CD4-positive, alpha-beta memory T cell (primary cell): ENCODE measurements at places on chromosomes 12 and 14. TPM values are rescaled to one million over a fixed set of nuclear protein-coding genes. Genes with fewer than 3 reads are reported as not detected.
A peak's percentile ranks its signal among the peaks of the same experiment; 100 is the strongest.

DNA sequence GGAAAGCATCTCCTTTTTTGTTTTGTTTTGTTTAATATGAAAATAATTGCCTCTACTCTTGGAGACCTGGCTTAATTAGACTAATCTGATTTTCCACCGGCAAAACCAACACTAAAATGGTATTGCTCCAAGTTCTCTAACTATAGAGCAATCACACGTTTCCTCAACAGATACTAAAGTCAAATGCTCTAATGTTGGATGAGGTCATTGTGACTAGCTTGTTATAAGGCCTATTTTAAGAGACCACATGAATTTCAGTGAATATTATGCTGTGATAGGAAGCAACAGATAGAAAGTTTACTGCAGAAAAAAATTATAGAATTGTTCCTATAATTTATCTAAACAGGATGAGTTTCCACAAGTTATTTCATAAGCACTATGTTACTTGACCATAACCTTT is 3.3 kb upstream of the CCDC196 start:
- no peaks in the 10 kb centered on the region for H3K36me3 ChIP-seq
- H3K27ac ChIP-seq, result no peak overlapping the region
- no peaks in the 10 kb centered on the region for H3K4me1 ChIP-seq
- no peak for DNase-seq
- H3K4me3 ChIP-seq, result no peak overlapping the region

GRCh38 chr12:124039276-124039675 is 66.3 kb downstream of the ZNF664 start:
- no peaks in the 10 kb centered on the region for H3K27me3 ChIP-seq
- no peaks in the 10 kb centered on the region for H3K36me3 ChIP-seq
- no peaks in the 10 kb centered on the region for H3K4me1 ChIP-seq
- no peak overlapping the region for H3K27ac ChIP-seq
- no peak overlapping the region for H3K4me3 ChIP-seq
- no peak for DNase-seq

SLC17A8 gene
- total RNA-seq, result not detected

DNA sequence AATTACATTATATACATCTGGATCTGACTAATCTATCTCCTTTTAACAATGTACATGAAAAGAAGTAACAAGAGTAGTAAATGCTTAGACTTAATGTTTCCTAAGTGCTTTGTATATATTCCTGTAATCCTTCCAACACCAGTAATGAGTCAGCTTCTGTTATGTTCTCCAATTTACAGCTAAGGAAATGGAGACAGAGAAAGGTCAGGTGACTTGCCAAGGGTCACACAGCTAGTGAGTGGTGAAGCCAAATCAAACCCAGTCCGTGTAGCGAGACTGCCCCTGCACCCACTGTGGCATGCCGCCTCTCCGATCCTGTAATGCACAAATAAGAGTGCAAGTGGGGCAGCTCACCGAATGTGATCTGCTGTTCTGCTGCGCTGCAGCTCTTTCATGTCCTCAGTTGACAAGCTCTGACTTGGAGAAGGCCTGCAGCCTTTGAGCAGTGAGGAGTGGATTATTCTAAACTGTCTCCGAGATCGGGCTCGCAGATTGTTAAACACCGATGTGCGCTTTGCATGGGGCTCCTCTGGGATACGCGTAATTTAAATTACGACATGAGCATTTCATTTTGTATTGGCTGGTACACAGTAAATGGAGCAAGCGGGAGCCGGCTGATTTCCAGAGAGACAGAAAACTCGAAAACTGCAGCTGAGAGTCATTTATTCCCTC is 65.1 kb upstream of the KTN1 start:
- no peaks in the 10 kb centered on the region for H3K36me3 ChIP-seq
- H3K27me3 ChIP-seq, result no peaks in the 10 kb centered on the region
- H3K27ac ChIP-seq, result no peak overlapping the region
- no peak overlapping the region for H3K4me3 ChIP-seq

GRCh38 chr14:72186523-72186922 is 254.3 kb downstream of the RGS6 start:
- H3K4me3 ChIP-seq, result no peak overlapping the region
- no peak overlapping the region for H3K27ac ChIP-seq
- no peaks in the 10 kb centered on the region for H3K36me3 ChIP-seq

ADGRD1 gene
- total RNA-seq, result not detected

GRCh38 chr14:79643132-79643531 is 568.2 kb downstream of the DIO2 start:
- H3K27ac ChIP-seq, result no peak overlapping the region
- no peak overlapping the region for H3K4me3 ChIP-seq
- no peaks in the 10 kb centered on the region for H3K4me1 ChIP-seq

DNA sequence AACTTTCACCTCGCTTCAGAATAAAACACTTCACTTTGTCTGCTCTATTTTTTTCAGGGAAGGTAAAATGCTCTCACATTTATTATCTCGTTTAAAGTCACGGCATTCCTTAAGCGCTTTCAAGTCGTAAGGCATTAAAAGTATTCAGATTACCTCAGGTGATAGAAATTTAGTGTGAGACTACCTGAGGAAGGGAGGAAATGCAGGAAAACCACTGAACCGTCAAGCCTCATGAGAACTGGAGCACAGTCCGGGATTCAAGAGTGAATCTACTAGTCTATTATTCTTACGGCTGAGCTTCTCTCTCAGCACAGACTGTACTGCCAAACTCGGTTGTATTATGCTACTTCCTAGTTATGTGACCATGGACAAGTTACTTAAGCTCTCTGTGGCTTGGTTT is 8.3 kb upstream of the PPFIBP1 start:
- no peak overlapping the region for H3K27ac ChIP-seq
- H3K27me3 ChIP-seq, result no peaks in the 10 kb centered on the region
- no peak for DNase-seq
- H3K4me1 ChIP-seq, result no peaks in the 10 kb centered on the region

HAL gene
- total RNA-seq, result 2.0 TPM

DNA sequence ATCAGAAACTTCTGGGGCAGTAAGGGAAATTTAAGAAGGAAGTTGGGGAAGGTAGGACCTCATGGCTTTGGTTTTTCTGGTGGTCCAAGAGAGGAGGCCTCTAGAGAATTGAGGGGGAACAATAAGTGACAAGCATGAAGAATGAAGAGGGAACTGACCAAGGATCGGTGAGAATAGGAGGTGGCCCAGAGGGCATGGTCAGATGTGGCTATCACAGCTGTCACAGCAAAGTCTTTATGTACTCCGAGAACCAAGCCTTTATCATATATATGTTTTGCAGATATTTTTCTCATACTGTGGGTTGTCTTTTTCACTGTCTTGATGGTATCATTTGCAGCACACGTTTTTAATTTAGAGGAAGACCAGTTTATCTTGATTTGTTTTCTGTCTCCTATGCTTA is 64.3 kb downstream of the PPP2R5C start:
- H3K36me3 ChIP-seq, result peaks cover 42% of the 10 kb centered on the region
- peaks cover 84% of the 10 kb centered on the region for H3K4me1 ChIP-seq
- peak overlapping the region; percentile 70 for H3K4me3 ChIP-seq
- peak overlapping the region; percentile 98 for H3K27ac ChIP-seq
- no peaks in the 10 kb centered on the region for H3K27me3 ChIP-seq
- no peak for DNase-seq

LACRT gene
- not detected for total RNA-seq

PLXNC1 gene
- total RNA-seq, result 26.4 TPM

GRCh38 chr14:89125216-89125615 is 291.8 kb downstream of the FOXN3 start:
- DNase-seq, result no peak
- H3K4me3 ChIP-seq, result no peak overlapping the region
- no peaks in the 10 kb centered on the region for H3K4me1 ChIP-seq
- H3K36me3 ChIP-seq, result no peaks in the 10 kb centered on the region
- no peaks in the 10 kb centered on the region for H3K27me3 ChIP-seq

DNA sequence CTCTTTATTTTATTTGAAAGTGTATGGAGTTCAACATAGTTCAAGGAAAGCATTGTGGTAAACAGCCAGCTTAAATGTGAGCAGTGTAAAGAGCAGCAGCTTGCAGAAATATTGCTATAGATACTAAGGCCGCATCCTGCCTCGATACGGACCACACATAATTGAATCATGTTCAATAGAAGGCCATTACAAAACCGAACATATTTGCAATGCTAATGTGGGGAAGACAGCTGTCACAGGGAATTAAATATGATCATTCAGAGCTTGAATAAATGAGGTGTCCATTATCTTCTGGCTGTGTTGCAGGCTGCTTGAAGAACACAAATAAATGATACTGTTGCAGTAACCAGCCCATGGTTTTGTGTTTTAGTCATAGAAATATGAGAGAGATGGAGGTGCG is 173.2 kb downstream of the BRMS1L start:
- H3K4me3 ChIP-seq, result no peak overlapping the region
- no peaks in the 10 kb centered on the region for H3K27me3 ChIP-seq
- DNase-seq, result no peak
- no peaks in the 10 kb centered on the region for H3K4me1 ChIP-seq
- H3K27ac ChIP-seq, result no peak overlapping the region
- H3K36me3 ChIP-seq, result no peaks in the 10 kb centered on the region

DNA sequence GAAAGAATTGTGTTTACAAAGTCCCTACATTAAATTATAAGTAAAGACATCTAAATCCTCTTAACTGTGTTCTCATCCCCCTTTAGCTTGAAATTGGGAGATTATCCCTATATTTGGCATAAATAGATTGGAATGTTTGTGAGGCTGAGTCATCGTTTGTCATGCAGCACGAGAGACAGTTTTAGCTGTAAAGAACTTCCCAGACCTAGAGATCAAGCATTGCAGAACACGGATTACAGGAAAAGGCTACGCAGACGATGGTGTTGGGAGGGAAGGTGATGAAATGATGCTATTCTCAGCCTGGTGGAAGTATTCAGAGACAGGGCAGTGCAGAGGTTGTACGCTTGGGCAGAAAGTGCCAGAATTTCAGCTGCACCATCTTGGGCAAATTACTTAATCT is 93.8 kb downstream of the PTPRB start:
- no peaks in the 10 kb centered on the region for H3K27me3 ChIP-seq
- H3K36me3 ChIP-seq, result no peaks in the 10 kb centered on the region

DNA sequence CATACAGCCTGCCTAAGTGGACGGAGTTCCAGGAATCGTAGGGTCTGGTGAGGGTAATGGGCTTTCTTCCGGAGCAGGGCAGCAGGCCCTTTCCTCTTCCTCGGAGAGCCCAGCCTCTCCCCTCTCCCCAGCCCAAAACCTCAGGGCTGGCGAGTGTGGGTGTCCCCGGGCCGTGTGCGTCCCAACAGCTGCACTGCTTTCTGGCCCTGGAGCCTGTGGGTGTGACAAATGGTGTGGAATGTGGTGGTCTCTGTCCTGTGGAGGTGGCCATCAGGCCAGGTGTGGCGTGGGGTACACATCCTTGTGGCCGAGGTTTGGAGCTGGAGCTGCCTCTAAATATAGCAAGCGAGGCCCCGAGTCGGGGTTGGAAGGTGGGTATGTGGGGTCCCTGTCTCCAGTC is 8.5 kb downstream of the ORAI1 start:
- no peak overlapping the region for H3K4me3 ChIP-seq
- no peaks in the 10 kb centered on the region for H3K27me3 ChIP-seq
- DNase-seq, result no peak

TMPRSS12 gene
- not detected for total RNA-seq

- peaks cover 34% of the 10 kb centered on the region for H3K4me1 ChIP-seq
- DNase-seq, result no peak
- H3K36me3 ChIP-seq, result no peaks in the 10 kb centered on the region
Observed at GRCh38 chr12:121653999-121654398, 15.5 kb downstream of the MORN3 start.

GRCh38 chr12:130160711-130161231 is 1.5 kb upstream of the FZD10 start:
- no peak overlapping the region for H3K27ac ChIP-seq
- no peak for DNase-seq
- H3K4me3 ChIP-seq, result no peak overlapping the region

GRCh38 chr12:106975993-106976658 is 10.8 kb downstream of the MTERF2 start:
- H3K4me1 ChIP-seq, result no peaks in the 10 kb centered on the region
- H3K36me3 ChIP-seq, result peaks cover 5% of the 10 kb centered on the region
- no peak overlapping the region for H3K4me3 ChIP-seq
- no peak for DNase-seq
- H3K27me3 ChIP-seq, result no peaks in the 10 kb centered on the region
- no peak overlapping the region for H3K27ac ChIP-seq

ESPL1 gene
- 0.20 TPM for total RNA-seq

RILPL2 gene
- 11.9 TPM for total RNA-seq

LTB4R gene
- 19.5 TPM for total RNA-seq

DNA sequence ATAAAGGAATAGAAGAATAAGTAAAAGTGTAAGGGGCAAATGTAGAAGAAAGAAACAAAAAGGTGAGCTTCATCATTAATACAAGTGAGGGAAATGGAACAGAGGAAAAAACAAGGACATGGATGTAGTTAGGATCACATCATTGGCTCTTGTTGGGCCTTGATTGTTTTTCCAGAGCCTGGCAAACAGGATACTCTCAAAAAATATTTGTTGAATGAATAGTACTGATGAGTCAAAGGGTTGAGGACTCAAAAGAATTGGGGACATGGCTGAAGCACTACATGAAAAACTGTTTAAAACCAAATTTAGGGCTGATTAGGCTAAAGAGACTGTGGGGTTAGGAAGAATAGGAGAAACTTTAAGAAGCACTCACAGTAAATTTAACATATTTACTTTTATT is 11.4 kb upstream of the SRP54 start:
- H3K36me3 ChIP-seq, result no peaks in the 10 kb centered on the region
- H3K27ac ChIP-seq, result no peak overlapping the region
- H3K4me1 ChIP-seq, result no peaks in the 10 kb centered on the region
- H3K27me3 ChIP-seq, result no peaks in the 10 kb centered on the region
- no peak overlapping the region for H3K4me3 ChIP-seq
- no peak for DNase-seq

PIANP gene
- total RNA-seq, result 1.3 TPM

DNA sequence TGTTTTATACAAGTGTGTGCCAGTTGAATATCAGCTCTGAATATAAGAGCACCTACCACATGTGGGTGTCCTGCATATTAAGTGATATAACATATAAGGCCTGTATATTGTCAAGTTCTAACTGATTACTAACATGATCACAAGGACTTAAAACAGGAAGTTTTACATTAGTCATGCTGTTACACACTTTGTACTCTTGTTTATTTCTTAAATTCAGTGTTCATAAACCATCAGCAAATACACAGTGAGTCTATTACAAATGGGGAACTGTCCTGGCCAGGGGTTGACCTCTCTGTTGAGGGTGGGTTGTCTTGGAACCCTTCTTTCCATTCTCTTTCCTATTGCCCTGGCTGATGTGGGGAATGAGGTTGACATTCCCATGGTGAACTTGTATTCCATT is 19.1 kb downstream of the HELB start:
- DNase-seq, result no peak
- H3K27me3 ChIP-seq, result no peaks in the 10 kb centered on the region
- H3K4me3 ChIP-seq, result no peak overlapping the region
- no peak overlapping the region for H3K27ac ChIP-seq
- peaks cover 41% of the 10 kb centered on the region for H3K36me3 ChIP-seq
- peaks cover 16% of the 10 kb centered on the region for H3K4me1 ChIP-seq

ZNF385A gene
- 1.8 TPM for total RNA-seq

DNA sequence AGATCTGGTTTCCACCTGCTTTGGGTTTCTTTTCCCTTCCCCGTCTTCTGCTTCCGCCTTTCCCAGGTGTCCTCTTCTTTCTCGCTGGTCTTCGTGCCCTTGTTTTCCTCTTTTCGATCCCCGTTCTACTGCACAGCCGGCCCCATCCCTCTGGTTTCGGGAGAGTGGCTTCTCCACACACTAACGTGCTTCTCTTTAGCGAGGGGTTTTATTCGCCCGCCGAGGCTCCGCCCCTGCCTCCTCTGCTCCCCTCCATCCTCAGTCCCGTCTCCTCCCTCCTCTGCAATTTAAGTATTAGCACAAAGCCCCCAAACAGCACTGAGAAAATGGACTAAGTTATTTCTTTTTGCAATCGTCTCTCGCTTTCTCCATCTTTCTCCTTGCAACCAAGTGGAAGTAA is at the start of gene SLC7A8:
TSS of gene SLC7A8 (minus strand) at position 182 of the 400 bp plus-strand sequence. CDS start 746 bp downstream, outside the sequence.
- H3K4me3 ChIP-seq, result peak within 1 kb of the TSS; percentile 37
- no peak for DNase-seq
- H3K27me3 ChIP-seq, result peaks cover 15% of the 10 kb centered on the region
- peaks cover 16% of the 10 kb centered on the region for H3K4me1 ChIP-seq
